ENCODE measurements at places on chromosomes 1 and 21.

DNA sequence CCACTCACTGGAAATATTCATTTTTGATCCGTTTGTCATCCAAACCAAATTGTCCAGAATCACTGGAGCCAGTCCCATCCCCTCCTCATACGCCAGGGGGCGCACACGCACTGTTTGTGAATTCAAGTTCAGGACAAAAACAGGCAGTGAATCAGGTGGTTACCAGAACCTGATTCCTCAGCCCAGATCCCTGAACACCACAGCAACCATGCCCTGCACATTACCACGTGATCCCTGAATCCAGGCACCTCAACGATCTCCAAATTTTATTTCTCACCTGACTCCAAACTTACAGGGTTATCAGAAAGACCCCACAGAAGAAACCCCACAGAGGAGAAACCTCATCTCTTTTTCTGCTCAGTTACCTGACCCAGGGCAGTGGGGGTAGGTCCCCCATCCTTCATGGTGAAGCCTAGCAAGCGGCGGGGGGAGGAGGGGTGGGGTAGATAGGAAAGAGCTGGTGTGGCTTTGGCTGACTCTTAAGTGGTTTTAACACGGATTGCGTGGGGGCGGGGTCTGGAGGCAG is 1.4 kb upstream of the PTPRF start:
- no peak for DNase-seq

GRCh38 chr1:89719502-89720306 is 86.8 kb downstream of the LRRC8C start:
- no peak for DNase-seq

DNA sequence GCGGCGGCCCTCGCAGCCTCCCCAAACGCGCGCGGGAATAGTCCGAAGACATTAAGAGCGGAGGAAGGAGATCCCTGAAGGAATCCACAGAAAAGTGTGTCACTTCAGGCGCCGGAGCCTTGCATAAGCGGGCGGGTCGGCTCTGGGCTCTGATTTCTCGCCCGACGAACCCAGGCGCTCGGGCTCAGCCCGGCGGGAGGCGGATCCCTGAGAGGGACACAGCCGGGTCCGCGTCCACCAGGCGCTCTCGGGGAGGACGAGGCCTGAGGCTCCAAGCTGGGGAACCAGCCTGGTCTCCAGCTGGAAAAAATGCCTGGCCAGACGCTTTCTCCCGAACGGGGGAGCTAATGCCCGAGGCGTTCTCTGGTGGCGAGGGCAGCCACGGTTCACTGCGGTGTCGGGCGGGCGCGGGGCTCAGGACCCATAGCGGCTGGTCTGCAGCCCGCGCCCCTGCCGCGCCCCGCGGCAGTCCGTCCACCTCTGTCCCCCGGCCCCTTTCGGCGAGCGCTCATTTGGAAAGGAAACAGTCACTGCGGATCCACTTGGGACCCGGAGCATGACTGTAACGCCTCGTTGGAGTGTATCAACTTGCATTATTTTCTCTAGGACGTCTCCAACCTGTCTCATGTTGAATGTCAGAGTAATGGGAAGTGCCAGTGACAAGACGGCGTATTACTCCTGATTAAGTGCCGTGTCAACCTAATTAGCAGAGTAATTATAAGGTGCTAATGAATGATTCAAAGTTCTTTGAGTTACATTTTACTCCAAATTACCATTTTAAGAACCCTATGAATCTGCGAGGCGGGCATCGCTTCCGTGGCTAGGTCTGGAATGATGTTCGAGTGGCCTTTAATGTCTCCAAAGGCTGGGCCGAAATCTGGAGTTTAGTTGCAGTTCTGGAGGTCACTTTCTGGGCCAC is 1.6 kb upstream of the BARHL2 start:
- DNase-seq = no peak

DNA sequence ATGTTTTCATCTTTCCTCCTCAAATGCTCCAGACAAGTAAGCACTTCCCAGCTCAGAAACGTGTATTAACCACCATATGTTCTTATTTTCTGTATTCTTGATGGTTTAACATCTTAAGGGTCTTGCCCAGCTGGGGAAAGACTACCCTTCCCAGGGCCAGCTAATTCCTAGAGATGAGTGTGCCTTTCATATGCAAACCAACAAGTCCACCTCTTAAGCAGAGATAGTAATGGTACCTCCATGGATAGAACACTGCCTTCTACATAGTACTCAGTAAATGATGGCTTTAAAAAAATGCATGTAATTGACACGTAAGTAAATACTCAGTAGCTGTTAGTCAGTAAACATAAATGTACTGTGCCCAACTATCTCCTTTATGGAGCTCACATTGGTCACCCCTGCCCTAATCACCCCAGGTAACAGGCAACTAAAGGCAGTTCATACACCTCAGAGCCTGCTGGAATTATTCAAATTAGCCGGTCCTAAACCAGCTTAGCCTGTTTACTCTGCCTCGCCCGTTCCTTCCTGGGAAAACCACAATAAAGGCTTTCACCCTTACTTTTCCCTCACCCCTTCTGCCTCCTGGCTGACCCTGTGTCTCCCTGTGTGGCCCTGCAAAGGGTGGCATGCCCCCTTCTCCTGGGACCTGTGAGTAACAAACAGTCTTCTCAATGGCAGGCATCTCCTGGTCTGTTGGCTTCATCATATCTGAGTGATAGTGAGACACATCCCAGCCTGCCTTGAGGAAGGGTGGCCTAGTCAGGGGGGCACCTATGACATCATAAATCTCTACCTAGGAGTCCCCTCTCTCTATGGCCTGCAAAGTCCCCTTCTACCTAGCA is 40.1 kb upstream of the KLHDC7A start:
- DNase-seq = no peak

DNA sequence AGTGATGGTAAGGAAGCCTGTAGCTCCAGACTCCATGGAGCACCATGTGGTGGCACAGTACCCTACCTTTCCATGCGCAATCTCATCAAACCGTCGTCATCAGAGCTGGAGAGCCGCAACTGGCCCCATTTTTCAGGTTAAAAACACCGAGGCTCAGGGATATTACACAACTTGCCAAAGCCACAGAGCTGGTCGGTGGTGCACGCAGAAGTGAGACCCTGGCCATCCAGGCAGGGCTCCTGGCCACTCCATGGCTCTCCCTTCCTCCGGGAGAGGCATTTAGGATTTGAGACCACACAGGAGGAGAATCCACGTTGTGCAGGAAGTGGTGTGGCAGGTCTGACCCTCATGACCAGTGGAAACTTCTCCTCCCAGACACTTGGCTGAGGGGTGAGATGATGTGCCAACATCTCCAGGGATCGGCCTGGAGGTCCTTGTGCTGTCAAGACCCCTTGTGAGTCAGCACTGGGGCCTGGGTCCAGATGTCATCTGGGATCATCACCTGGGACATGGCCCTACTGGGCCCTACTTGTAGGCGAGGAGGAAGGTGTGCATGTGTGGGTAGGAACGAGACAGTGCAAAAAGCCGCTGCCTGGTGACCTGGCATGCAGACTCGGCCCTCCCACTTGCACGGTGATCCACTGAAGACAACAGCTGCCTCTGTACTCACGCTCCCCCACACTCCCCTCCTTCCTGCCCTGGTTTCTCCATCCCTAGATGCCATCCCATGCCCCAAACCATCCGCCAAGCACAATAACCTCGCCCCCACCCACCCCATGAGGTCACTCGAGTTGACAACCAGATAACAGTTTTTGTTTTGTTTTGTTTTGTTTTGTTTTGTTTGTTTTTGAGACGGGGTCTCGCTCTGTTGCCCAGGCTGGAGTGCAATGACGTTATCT is 10.4 kb downstream of the TFF3 start:
- DNase-seq = no peak

DNA sequence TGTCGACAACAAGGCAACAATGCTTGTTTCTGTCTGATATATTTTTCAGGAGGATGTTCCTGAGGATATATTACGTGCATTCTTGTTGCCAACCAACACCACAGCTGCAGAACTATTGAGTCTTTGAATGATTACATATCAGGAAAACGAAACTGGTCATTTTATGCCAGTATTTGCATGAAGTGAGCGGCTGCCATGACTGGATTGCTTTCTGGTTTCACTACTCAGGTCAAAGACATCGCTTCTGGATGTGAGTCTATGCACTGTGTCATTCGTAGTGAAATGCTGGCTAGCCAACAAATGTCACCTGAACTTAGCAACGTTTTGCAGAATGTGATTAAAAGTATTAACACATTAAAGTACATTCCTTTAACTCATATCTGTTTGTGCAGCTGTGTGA is 35.8 kb upstream of the OLFM3 start:
- DNase-seq = no peak

DNA sequence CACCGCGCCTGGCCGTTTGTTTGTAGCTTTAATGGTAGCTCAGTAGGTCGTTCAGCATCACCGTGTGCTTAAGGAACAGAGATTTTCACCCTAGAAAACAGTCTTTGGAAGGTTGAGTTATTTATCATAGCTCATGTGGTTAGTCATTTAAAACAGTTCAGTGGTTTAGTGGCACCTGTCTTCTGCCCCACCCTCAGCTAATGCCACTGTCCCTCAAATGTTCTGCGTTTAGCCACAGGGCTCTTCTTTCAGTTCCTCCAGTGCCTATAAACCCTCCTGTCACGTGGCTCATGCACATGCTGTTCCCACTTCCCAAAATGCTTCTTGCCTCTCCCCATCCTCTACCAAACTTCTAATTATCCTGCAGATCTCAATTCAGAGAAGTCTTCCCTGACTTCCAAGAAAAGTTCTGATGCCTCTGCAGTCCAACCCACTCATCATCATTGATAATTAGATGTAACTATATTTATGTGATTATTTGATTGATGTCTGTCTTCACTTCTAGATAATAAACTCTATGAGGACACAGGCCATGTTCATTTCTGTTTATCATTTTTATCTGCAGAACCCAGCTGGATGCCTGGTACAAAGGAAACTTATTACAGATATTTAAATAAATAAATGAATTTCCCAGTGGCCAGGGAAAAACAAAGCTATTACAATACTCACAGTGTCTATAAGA is 14.4 kb upstream of the DIPK1A start:
- DNase-seq = no peak

GRCh38 chr1:19087017-19087736 is 122.9 kb downstream of the UBR4 start:
- no peak for DNase-seq

GRCh38 chr1:79128722-79129121 is 122.2 kb upstream of the ADGRL4 start:
- no peak for DNase-seq

DNA sequence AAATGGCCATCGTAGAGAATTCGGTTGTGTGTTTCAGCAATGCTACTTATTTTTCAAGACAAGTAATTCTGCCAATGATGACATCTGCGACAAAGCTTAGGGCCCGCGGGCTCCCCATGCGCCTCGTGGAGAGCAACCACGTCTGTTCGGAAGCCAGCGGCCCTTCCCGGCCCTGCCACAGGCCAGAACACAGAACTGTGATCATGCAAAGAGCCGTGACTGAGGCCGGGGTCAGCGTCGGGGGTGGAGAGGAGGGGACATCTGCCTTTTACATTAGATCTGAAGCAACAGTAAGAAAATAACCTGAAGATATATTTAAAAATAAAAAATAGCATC is 103.7 kb downstream of the PGBD5 start:
- no peak for DNase-seq

GRCh38 chr21:23968008-23968407 is 1639.3 kb downstream of the MRPL39 start:
- no peak for DNase-seq

- DNase-seq = no peak
These were observed 38.8 kb downstream of the FRRS1 start for GRCh38 chr1:99727575-99728185.

DNA sequence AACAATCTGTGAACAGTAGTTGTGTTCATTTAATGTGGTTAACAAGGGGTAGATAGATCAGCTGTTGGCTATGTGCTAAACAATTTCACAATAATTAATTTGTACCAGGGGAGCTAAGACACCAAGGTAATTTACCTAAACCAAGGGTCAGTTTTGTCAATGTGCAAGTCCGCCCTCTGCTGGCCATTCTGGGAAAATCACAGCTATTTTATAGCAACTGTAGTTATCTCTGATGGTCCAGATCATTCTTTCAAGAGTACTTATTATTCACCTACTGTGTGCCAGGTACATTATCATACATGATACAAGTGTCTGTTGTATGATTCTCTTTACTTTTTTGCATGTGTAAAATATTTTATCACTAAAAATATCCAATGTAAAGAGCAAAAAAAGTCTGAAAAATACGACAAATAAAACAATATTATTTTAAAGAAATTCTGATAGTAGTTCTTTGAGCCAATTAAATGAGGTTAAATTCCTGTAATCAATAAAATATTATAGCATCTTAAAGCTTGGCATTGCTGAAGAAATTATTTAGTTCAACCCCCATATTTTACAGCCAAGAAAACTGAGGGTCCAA is 312.3 kb upstream of the FAM78B start:
- no peak for DNase-seq

Data from activated gamma-delta T cell (primary cell).